Activated CD4-positive, alpha-beta T cell treated with anti-CD3 and anti-CD28 coated beads, Interleukin-2, amount 50 U/mL, for 16 hours (primary cell): ENCODE measurements at places on chromosomes 7 and 10.

GRCh38 chr10:113158183-113158582 is 208.1 kb downstream of the TCF7L2 start:
- no peak for DNase-seq

- no peak for DNase-seq
Measured at GRCh38 chr7:105602325-105603305, 21.3 kb upstream of the EFCAB10 start.

DNA sequence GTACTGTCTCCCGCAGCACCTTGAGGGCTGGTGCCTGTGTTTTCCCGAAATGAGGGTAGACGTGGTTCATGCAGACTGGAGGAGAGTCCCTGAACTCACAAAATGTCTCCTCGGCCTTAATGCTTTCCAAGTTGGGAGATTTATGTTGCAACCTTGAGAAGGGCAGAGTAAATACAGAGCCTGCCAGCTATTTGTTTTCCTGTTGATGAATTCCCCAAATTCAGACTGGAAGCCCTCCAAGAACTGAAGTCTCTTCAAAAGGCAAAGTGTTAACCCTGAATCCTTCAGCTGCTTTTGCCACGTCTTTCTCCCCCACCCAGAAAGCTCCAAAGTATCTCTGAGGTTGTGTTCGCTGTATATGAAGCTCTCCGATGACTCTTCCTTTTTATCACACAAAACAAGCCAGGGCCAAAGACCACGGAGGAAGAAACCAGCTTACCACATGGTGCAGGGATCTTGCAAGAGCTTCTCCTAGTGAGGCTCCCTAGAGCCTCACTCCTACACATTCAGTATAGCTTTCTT is 254.7 kb upstream of the NFE2L3 start:
- DNase-seq, result no peak

DNA sequence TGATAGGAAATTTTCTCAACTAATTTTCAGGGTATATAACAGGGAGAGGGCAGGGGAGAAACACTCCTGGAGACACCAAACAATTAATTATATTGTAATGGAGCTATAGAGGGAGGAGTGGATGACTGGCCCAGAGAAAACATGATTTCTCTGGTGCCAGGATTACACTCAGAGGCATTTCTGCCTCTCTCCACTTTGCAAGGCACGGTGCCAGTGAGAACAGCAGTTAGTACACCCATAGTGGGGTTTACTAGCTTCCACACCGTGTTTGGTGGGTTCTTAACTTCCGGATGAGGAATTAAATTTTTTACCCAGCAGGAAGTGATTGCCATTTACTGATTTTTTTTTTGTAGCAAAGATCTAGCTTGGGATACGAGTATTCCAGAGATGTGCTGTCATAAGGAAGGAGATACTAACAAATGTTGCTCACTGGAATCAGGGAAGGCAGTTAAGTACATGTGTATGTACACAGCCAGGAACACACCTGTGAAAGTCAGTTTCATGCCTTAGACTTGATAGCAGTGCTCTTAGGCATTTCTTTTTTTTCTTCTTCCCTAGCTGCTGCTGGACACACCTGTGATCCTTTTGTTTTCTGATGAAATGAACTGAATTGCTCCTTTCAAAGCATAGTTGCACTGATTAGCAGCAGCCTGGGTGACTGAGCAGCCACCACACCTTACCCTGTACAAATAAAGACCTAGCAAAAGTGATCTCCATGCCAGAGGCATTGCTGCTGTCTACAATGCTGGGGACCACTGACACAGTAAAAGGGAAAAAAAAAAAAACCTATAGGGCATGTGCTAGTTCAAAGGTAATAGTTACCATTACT is 58.1 kb downstream of the POLL start:
- no peak for DNase-seq

- no peak for DNase-seq
Measured at GRCh38 chr10:4579844-4580243, 246.2 kb upstream of the AKR1E2 start.

- no peak for DNase-seq
Measured at GRCh38 chr10:89090756-89091445, 100.3 kb downstream of the FAS start.

DNA sequence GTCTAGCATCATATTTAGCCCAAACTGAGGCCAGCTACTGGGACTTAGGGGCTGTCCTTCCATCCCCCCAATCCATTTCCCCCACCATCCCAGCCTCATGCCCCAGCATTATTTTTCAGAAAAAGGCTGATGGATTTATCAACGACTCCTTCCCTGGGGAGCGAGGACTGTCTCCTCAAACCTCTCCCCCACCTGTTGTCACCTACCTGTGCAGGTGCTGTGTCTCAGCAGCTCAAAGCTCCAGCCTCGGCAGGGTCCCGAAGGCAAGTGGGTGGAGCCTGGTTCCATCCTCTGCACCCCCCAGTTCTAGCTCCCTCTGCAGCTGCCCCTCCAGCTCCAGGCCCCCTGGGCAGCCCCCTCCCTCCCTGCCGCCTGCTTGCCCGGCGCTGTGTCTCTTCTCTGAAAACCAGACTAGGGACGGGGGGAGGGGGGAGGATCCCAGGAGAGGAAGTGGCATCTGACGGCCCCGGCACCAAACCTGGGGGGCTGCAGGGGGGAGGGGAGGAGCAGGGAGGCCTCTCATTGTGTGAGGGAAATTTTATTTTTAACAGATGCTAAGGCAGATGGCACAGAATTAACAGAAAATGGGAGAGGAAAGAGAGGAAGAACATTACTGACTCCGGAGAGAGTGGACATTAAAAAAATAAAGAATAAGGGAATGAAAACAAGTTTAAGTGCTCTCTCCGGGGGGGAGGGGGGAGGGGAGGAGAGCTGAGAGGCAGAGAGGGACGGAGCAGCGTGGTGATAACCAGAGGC is 61.7 kb upstream of the PAX2 start:
- no peak for DNase-seq

DNA sequence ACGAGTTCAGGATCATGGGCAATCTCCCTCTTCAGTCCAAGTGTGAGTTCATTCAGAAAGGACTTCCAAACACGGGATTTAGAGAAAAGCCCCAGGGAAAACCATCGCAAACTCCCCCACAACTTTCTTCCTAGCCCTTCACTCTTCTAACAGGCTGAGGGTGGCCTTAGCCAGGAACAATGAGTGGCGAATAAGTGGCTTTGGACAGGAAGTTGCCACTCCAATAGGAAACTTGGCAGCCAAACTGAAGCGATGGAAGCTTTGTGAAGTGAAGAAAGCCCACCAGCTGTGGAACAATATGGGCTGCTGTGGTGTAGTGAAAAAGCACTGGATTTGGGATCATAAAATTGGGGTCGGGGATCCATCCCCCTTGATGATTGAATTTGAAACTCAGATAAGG is 193.2 kb downstream of the TEX36 start:
- no peak for DNase-seq

- peak; percentile 43 for DNase-seq
Measured at GRCh38 chr10:101014966-101015581, 15.5 kb downstream of the LZTS2 start.

DNA sequence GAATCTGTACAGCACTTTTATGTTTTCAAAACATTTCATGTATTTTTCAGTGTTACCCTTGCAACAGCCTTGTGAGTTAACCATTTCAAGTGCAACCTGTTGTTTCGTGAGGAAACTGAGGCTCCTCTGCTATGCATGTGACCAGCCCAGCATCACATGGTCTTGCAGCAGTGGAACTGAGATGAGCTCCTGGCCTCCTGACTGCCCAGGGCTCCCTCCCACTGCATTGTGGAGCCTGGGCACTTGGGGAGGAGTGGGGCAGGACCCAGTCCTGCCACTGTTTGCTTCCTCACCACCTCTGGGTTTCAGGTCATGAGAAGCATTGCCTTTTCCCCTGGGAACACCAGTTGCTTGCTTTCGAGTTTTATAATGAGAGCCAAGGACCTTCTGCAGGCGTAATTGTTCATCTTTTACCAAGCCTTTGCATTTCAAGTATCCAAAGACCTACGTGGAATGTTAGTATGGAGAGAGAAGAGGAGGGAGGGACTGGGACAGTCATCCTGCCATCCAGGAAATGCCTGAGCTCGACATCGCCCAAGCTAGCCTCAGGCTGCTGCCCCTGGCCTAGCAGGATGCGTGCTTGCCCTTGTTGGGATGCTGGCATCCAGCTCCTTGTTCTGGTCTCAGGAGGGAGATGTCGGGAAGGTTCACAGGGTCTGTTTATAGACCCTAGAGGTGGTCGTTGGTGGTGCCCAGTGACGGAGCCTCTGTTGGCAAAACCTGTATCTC is 32.3 kb upstream of the BHLHA15 start:
- DNase-seq, result no peak

DNA sequence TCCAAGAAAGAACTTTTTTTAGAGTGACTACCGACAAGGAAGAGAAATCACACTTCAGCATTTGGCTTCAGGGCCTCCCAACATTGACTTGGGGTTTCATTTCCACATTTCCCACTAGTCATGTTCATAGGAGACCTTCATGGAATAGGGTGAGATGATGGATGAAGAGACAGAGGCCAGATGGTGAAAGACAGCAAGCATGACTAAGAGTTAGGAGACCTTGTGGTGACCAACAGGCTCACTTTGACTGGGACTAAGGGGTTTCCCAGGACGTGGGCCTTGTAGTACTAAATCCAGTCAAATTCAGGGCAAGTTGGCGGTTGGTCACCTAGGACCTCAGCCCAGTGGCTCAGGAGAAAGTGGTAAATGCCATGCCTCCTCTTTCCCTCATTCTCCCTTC is 3.0 kb upstream of the GIMAP5 start:
- DNase-seq, result peak; percentile 75

GRCh38 chr10:3173171-3173878 is 743 bp upstream of the PITRM1 start:
- DNase-seq, result peak; percentile 72

DNA sequence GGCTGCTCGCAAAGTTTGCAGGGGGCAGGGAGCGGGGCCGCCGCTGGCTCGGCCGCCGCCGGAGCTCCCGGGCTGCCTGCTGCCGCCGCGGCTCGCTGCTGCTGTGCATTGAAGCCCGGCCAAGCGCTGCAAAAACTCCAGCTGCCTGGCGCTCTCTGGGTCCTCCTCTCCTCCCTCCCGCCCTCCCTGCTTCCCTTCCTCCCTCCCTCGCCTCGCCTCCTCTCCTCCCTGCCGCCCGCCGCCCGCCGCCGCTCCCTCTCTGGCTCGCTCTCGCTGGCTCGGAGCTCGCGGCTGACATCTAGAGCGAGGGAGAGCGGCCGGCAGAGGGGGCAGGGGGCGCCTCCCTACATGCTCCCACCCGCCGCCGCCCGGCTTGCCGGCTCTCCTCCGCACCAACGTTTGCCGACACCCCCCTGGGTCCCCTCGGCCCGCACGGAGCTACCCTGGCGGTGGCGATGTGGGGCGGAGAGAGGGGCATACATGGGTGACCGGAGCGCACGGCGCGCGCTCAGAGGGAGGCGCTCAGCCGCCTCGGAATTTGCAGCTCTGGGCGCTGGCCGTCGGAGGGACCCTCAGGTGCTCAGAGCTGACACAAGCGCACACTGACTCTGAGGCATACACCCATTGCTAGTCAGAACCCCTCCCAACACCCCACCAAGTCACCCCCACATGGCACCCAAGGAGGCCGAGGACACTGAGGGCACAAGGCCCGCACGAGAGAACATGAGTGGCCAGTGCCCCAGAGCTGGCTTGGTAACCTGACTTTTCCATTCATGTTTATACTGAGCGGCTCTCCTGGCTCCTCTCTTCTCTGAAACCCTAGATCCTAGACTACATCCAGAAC is 1.2 kb upstream of the PLXNA4 start:
- DNase-seq, result no peak

DNA sequence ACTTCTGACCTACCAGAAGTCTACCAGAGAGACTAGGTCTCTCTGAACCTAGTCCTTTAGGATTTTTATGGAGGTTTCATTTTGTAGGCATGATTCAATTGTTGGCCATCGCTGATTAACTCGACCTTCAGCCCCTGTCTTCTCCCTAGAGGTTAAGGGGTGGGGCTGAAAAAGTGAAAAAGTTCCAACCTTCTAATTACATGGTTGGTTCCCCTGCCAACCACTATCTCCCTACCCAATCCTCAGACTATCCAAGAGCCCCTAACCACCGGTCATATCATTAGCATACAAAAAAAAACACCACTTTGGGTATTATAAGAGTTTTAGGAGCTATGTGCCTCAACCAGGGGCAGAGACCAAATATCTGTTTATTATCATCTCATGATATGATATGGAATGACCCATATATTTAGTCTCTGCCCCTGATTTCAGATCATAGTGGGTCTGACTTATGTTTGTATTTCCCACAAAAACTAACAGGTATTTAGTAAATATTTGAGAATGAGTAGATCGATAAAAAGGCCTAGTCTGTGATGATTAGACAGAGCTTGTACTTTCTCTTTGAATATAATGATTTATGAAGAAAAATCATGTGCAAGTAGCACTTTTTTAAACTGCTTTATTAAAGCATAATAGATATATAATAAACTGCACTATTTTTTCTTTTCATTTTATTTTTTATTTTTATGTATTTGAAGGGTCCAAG is 35.8 kb downstream of the DNAJC9 start:
- DNase-seq, result no peak

GRCh38 chr7:157895520-157896375 is 558.9 kb downstream of the DNAJB6 start:
- DNase-seq, result no peak

DNA sequence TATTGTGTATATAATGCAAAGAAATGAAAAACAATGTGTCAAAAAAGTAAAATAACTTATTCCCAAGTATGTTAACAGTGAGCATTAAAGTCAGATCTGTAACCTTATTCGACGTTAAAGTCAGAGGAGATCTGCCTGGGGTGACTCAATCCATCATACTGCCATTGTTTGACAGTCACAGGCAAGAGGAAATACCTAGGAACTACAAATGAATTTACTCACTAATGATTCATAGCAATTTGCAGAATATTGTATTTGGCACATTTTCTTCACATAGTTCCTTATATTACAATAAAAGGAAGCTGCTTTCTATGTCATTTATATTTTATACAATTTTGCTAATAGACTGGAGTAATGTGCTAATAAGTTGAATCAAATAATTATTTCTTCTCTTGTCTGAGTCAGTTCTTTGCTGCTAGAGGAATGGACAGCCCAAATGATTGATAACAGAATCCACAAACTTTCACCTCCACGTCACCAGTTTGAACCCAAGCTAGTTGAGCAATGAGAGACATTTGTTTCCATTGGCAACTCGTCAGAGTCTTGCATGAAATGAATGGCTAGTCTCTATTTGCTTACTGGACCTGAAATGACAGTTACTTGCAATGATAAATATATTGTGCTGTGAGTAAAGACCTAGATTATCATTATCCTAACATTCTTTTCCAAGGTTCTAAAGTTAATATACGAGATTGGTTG is 48.5 kb upstream of the TMEM106B start:
- no peak for DNase-seq

DNA sequence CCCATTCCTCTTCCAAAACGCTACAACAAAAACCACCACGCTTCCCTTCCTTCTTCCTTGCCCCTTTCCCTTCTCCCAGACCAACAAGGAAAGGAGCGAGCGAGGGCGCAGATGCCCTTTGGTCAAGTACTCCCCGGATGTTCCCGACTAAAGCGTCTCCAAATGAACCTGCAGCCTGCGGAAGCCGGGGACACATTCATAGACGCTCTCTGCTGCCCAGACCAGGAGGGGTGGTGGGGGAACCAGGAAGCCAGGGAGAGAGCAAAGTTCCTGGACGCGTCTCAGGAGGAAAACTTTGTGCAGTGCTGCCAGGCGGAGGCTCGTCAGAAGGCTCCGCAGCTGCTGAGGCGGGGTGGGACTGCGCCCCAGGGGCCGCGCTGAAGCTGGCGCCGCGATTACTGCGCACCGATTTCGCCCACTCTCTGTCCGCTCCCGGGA is 754 bp downstream of the SEMA3D start:
- DNase-seq, result no peak

- no peak for DNase-seq
Measured at GRCh38 chr7:5212633-5213285, 22.7 kb downstream of the WIPI2 start.
